Activated CD4-positive, alpha-beta T cell treated with anti-CD3 and anti-CD28 coated beads, Interleukin-2, amount 50 U/mL, for 1 hour (primary cell): ENCODE measurements at places on chromosomes 6 and 20.

GRCh38 chr6:88599571-88599970 lies 363.8 kb downstream of the RNGTT start:
- DNase-seq, result no peak

- no peak for DNase-seq
Observed at GRCh38 chr6:149153100-149153499, 164.4 kb upstream of the TAB2 start.

GRCh38 chr6:88840289-88840688 lies 123.1 kb downstream of the RNGTT start:
- DNase-seq, result no peak

DNA sequence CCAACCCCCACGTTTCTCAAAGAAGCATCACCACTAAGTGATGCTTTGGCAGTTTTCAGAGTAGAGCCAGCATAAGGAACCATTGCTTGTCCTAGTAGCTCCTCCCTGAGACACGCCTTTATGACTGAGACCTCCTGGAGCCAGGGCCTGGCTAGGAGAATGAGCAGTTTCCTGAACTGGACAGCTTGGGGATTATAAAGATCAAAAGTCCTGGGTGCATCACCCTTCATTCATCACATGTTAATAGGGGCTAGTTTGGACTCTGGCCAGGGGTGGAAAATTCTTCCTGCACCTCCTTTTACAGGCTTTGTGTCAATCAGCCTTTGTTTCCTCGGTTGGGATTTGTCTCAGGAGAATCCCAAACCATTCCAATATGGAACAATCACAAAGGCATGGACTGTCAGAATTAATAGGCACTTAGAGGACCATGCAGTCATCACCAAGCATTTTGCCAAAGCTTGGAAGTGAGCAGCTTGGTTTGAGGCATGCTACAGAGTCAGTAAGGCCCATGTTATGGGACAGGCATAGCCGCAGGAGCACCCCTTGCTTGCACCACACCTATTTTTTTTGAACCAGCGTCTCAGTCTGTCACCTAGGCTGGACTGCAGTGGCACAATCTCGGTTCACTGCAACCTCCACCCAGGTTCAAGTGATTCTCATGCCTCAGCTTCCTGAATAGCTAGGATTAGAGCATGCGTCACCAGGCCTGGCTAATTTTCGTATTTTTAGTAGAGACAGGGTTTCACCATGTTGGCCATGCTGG lies 64.9 kb upstream of the TGM3 start:
- DNase-seq, result no peak

DNA sequence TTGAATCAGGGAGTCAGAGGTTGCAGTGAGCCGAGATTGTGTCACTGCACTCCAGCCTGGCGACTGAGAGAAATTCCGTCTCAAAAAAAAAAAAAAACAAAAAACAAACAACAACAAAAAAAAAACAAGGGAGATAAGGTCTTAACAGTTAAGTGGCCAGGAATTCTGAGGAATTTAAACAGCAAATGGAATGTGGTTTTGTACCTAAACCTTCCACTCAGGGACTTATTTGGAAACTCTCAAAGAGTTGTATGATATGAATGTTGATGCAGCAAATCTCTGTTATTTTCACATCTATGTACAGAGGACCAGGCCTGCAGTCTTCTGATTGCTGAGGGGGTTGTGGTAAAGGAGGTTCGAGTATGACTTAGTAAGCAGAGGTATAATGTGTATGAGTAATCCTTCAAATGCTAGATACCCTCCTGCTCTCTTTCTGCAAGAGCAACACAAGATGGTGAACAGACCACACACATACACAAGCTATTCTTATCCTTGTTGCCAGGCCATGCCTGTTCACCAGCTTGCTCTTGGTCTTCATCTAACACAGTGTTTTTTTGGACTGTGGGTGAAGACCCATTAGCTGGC lies 174.9 kb upstream of the SCGN start:
- DNase-seq, result no peak
